ENCODE measurements at places on chromosomes 6 and 20. TPM values are rescaled to one million over a fixed set of nuclear protein-coding genes. Genes with fewer than 3 reads are reported as not detected.

GRCh38 chr20:63496596-63497120, 2.2 kb downstream of the EEF1A2 start:
- no peak for DNase-seq

Gene SYCP2
- 7.9 TPM for total RNA-seq

DNA sequence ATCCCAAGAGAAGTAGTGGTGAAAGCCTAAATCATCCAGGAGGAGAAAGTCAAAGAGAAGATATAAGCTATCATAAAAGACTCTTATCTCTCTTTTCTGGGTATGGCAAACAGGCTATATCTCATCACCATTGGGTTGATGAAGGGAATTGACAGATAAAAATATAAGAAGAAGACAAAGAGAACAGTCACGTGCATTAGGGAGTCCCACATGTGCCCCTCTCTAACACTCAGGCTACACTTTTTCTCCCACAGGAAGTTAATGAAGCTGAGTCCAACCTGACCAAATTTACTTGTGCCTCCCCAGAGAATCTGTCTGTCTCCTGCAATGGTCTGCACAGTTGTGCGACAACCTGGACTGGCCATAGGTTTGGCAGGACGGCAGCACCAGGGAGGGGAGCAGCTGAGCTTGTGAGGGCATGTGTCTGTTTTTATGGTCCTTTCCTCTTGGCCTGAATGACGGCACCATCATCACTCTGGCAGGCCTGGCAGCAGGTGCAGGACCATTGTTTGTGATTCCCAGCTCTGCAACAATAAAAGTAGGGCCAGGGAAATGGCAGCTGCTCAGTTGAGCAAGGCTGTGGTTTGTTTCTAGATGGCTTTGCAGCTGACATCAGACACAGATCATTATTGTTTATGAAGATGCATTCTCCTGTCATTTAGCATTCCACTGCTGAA, 144.5 kb upstream of the MCHR2 start:
- DNase-seq: no peak

GRCh38 chr6:149085557-149085938, 232.0 kb upstream of the TAB2 start:
- DNase-seq: no peak

GRCh38 chr20:58471193-58472164, 43.7 kb downstream of the APCDD1L start:
- no peak for DNase-seq

- no peak for DNase-seq
Measured at GRCh38 chr20:36203861-36204260, 32.4 kb upstream of the AAR2 start.

- DNase-seq: no peak
Measured at GRCh38 chr6:39280247-39280731, 33.9 kb downstream of the KCNK17 start.

Gene RBM24
- total RNA-seq: not detected

DNA sequence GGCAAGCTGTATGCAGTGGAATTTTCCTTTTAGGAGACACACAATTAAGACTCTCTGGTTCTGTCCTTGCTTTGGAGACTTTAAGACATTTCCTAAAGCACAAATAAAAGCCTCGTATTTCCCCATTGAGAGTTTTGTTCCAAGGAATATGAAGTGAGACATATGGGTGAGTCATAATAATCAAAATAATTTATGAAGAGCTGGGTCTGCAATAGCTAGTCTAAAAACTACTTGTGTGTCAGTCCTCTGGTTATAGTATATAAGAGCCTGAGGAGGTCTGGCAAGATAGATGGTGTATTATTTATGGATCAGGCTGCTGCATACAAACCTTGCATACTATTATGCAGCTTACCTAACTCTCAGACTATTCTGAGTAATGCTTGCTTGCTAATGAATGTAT, 142.6 kb downstream of the ADGRG6 start:
- no peak for DNase-seq

DNA sequence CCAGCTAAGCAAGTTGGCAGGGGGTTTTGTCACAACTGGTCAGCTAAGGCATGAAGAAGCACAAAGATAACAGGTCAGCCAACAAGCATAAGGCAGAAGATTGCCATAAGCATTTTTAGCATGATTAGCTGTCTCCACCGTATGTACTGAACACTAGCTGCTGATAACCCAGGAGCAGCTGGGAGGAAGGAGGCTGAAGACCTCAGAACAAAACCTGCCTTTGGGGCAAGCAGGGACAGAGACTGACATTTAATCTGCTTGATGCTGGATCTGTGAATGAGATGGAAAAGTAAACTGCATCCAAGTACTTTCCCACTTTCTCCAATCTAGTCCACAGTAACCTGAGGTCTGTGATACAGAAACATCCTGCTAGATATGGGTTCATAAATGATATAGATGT, 353.0 kb upstream of the MAP3K7 start:
- DNase-seq: no peak

DNA sequence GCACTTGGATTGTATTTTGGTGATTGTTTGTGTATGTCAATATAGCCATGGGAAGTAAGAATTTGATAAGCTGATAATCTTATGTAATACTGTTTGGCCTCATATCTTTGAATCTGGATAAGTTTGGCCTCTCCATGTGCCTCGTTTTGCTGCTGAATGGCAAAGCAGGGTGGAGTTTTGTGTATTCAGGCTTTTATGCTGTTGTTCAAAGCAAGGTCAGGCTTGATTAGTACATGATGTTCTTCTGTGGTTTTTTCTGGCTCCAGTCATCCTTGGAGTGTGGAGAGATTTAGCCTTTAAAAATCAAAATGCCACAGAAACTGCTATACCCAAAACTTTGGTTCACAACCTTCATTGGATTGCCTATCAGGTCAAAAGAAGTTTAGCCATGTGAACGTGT, 728.9 kb upstream of the GJE1 start:
- DNase-seq: no peak

DNA sequence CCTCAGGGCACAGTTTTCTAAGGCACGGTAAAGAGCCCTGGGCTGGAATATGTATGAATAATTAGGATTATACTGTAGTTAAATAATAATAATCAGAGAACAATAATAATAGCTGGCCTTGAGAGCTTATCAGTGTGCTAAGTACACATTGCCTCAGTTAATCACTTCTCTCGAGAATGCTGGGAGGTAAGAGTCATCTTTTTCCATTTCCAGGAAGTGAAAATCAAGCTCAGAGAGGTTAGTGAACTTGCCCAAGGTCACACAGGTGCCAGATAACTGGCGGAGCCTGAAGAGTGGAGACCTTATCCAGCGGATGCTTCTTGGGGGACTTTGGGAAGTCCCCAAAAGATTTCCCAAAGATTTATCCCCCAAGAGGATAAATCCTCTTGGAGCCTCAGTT, 19.4 kb upstream of the CBFA2T2 start:
- DNase-seq: no peak

GRCh38 chr6:509676-510075, 118.1 kb downstream of the IRF4 start:
- DNase-seq: no peak

DNA sequence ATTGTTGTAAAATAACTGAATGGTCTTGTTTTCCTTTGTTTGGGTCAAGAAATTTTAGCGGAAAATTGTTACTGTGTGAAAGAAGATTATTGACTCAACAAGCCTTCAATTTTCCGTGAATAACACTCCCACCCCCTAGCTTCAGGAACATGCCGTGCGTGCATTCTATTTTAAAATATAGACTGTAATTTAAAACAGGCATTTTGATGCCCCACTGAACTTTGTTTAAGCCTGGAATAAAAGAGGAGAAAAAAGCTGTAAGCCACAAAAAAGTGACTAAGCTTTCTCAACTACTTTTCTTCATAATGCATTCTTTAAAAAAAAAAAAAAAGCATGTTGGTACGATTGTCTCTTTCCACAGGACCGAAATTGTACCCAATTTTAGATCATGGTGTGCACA, 166.0 kb downstream of the ARID1B start:
- DNase-seq: no peak

DNA sequence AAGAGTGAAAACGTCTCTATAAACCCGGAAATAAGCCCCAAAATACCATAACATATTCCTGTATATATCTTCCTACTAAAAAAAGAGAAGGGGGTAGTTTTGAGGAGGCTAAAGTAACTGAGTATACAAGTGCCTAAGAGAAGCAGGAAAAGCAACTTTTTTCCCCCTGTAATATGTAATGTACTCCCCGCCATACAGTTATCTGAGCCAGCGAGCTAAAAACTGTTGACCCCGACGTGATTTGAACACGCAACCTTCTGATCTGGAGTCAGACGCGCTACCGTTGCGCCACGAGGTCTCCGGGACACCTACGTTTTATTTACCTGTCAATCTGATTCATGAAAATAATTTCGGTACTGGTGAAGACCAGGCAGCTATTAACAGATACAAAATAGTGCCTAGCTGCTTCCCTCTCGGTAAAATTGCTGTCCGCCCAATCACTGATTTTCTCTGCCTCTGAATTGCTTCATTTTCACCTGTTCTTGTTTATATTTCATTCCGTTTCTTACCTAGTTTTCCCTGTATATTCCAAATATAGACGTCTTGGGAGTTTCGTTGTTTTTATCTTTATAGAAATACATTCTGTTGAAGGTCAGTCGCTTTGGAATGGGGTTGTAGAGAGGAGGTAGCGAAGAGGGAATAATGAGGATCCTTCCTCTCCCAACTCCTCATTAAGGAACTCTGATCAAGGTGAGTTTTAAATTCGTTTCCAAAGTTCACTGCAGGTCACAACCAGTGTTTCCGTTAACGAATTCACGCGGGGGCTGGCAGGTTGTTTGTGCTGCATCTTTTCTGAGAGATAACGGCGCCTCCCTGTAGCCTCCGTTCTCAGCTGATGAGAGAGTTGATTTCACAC, 33.6 kb upstream of the BTN3A2 start:
- DNase-seq: peak; percentile 54

DNA sequence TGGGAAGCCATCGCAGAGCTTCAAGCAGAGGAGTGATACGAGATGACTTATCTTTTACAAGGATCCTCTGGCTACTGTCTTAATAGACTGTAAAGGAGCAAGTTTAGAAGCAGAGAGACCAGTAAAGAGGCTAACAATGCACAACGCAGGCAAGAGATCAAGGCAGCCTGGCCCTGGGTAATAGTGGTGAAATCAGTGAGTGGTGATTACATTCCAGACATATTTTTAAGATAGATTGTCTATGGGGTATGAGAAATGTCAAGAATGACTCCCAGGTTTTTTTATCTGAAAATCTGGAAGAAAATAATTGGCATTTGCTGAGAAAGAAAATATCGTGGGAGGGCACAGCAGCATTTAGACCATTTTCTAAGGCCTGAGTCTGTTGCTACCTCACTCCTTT, 213.6 kb upstream of the HTR1E start:
- DNase-seq: no peak

- peak; percentile 58 for DNase-seq
Measured at GRCh38 chr20:37615340-37616109, 78.3 kb upstream of the CTNNBL1 start.

- DNase-seq: no peak
Measured at GRCh38 chr6:111842271-111842822, 30.9 kb downstream of the FYN start.

Gene KCNB1
- not detected for total RNA-seq

Gene EDN3
- 0.25 TPM for total RNA-seq

Gene ZSCAN16
- 5.3 TPM for total RNA-seq

- no peak for DNase-seq
Measured at GRCh38 chr6:128114164-128114563, 213.3 kb upstream of the THEMIS start.

- DNase-seq: no peak
Measured at GRCh38 chr6:17737704-17738252, 31.1 kb upstream of the NUP153 start.

DNA sequence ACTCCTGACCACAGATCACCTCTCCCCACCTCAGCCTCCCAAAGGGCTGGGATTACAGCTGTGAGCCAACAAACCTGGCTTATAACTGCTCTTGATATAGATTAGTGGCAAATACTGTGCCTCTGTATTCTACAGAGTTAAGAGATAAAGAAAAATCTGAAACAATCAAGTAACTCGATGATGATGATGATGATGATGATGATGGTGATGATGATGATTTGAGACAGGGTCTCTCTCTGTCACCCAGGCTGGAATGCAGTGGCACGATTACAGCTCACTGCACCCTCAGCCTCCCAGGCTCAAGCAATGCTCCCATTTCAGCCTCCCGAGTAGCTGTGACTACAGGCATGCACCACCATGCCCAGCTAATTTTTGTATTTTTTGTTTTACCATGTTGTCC, 66.3 kb upstream of the MAP7 start:
- no peak for DNase-seq
